ENCODE measurements at places on chromosomes 6 and 20.
A peak's percentile ranks its signal among the peaks of the same experiment; 100 is the strongest.

GRCh38 chr6:81362246-81362645, 390.2 kb downstream of the TENT5A start:
- DNase-seq, result no peak

GRCh38 chr20:47875297-47876025, 90.2 kb upstream of the SULF2 start:
- no peak for DNase-seq

- DNase-seq, result peak; percentile 43
Observed at GRCh38 chr20:49386848-49387580, 95.5 kb downstream of the KCNB1 start.

- DNase-seq, result no peak
Observed at GRCh38 chr6:32602383-32602782, 12.7 kb upstream of the HLA-DRB1 start.

GRCh38 chr6:4920914-4921410, 82.9 kb downstream of the RPP40 start:
- no peak for DNase-seq

GRCh38 chr6:167154895-167155294, 2.9 kb downstream of the GPR31 start:
- no peak for DNase-seq

GRCh38 chr6:135286962-135287538, 105.9 kb downstream of the MYB start:
- DNase-seq, result no peak

DNA sequence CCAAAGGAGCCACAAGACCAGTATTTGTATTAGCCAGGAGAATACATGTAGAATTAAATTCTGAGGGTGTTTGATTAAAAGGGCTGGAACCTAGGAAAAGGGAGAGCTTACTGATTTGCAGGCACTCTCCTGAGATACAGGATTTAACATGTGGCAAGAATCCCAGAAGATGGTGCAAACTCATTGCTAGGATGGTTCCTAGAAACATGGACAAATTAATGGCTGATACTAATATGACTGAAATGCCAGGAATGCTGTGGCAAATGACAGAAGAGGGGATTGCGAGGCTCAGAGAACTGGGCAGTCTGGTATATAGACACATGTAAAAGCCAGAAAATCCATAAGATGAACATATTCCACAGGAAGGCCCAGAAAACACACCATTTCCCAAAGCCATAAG, 118.1 kb downstream of the RWDD2A start:
- no peak for DNase-seq

DNA sequence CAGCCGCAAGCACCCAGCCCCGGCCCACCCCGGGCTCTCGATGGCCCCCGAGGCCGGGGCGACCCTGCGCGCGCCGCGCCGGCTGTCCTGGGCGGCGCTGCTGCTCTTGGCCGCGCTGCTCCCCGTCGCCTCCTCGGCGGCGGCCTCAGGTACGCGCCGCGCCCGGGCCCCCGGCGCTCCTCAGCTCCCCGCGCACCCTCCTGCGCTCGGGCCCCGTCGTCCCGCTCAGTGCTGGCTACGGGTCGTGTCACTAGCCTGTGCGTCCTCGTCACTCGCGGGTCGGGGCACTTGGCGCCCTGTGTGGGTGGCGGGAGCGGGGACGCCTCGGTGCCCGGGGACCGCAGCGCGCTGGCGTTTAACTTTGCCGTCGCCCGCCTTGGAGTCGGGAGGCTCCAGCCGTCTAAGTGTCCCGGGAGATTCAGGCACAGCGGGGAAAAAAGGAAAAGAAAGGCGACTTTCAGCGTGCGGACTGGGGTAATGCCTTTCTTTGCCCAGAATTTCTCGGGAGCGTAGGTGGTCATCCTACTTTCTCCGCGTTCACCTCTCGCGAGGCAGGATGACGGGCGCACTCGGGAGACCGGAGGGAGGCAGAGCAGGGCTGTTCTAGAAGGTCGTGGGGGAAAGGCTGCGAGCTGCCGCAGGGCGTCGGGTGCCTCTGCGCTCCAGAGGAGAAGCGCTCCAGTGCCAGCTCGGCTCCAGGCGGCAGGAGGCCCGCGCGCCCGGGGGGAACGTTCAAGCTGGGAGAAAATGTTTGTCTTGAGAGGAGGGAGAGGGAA, 545 bp downstream of the FNDC1 start:
- no peak for DNase-seq

DNA sequence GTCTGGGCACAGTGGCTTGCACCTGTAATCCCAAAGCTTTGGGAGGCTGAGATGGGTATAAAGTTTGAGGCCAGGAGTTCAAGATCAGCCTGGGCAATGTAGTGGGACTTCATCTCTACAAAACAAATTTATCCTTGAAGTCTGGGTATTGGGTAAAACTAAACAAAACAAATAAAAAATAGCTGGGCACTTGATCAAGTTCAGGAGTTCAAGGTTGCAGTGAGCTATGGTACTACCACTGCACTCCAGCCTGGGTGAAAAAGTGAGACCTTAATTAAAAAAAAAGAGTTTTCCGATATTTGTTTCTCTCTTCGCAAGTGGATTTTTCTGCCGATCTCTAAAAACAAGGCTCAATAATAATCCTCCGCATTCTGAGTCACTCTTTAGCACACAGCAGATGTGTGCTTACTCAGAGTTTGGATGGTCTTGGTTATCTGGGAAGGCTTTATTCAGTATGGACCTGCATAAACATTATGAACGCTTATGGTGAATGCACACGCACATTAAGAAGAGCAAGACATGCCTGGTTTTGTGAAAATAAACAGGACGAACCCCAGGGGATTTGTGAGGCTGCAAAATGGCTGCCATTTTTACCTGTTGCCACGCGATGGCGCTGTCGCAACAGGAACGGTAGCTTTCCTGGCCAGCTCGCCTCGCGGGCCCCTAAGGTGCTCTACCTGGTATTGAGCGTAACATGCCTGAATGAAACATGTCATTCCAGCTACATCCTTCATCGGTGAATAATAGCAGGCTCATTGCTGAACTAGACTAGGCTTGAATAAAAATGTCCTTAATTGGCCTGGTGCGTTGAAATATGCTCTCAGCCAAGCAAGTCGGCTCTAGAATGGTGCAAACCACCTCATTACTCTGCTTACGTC, 6.0 kb downstream of the OPN5 start:
- DNase-seq, result no peak

- DNase-seq, result no peak
Observed at GRCh38 chr6:25579902-25580495, 72.0 kb upstream of the SCGN start.

- DNase-seq, result no peak
Observed at GRCh38 chr20:50193199-50193835, 2.7 kb downstream of the CEBPB start.

- DNase-seq, result no peak
Observed at GRCh38 chr6:56767892-56768531, 125.3 kb upstream of the DST start.

DNA sequence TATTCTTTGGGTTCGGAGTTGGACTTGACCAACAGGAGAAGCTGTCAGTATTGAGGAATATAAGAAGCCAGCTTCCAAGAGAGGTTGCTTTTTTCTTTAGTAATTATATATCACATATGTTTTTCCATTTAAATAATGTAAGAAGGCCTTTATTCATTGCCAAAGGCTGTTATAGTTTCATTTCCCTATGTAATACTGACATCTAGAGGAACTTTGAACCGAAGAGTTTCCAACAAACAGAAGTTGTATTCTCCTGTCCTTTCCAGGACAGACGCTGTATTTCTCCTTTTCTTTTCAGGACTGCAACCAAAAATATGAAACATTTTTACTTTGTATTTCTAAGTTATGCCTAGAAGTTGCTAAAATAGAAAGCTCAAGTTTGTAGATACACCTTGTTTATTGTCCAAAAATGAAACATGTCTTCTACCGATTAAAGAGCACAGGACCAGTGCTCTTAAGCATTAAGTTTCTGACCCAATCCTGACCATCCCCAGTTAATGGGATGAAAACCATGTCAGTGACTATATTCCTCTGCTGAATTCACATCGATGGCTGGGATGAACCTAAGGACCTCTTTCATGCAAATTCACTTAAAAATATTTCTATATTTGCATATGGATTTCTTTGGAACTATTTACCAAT, 55.1 kb downstream of the MYLK4 start:
- no peak for DNase-seq

DNA sequence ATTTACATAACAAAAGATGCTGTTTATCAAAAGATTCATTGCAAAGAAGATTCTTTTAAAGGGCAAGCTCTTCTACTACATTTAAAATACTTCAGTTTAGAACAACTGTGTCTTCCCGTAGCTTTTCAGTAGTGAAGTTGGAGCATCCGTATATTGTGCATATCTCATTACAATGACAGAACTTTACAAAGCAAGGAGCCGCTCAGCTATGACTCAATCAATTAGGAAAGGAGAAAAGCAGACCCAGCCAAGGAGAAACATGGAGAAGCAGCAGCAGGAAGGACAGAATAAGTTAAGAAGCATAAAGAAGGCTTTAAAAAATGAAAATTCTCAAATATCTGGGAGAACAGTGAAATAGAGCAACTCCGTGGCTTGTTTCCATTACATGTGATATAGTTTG, 132.6 kb upstream of the SMLR1 start:
- no peak for DNase-seq

- DNase-seq, result no peak
Observed at GRCh38 chr20:17696287-17696686, 3.5 kb upstream of the BANF2 start.

DNA sequence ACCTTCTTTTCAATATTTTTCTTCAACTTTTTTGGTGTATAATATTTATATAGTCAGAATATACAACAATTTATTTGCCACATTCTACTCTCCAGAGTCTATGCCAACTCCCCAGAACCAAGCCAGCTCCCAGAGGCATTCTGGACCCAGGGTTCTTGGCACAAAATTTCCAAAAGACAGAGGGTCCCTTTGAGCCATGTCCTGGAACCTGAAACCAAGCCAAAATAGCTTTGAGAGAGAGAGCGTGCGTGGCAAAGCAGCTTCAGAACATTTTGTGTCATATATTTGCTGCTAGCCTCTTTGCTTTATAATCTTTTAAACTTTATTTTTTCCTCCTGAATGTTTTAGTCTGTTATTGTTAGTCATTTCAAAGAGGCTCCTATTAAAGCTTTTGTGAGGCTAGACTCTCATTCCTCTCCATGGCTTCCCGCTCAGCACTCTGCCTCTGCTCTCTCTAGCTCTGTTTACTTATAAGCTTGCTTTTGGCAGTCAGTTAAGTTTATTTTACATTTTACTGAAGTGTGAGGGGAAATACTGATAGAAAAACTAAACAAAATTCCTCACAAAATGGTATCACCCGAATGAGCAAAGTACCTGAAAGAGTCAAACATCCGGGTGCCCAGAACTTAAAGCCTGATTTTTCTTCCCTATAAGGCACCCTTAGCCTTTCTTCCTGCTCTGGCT, 605.1 kb upstream of the ID4 start:
- no peak for DNase-seq

- no peak for DNase-seq
Observed at GRCh38 chr20:58554541-58554940, 39.3 kb upstream of the APCDD1L start.

- DNase-seq, result no peak
Observed at GRCh38 chr6:36720251-36721141, 22.9 kb downstream of the RAB44 start.

DNA sequence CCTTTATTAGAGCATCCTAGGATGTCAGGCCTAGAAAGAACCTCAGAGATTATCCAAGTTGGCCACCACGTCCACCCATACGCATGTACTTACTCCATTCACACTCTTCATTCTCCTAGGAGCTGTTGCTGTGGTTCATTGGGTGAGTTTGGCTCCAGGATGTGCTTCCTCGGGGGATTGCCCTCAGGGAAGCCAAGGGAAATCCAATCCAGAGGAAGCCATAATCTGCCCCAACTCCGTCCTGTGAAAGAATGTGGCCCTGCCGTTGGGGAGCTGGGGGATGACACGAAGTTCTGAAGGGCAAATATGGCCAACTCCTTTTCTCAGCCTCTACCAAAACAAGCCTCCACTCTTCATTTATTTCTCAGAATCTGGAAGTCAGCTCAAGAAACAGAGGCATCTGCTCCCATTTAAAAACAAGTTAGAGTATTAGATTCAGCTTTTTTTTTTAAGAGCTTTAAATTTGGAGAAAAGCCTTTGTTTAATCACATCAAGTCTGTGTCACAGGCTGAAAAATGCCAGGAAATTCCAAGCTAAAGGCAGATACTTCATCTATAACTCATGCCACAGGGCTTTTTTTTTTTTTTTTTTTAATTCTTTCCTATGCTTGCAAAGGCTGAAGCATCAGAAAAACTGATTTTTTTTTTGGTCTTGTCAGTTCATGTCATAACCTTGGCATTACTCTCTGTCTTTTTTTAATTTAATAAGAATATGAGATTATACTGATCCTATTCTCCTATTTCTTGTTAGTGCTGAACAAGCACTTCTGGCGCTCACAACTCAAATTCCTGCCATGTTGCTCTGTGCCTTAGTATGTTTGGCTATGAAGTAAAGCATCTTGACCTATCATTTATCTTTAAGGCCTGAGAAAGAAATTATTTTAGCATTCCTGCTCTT, 480.9 kb upstream of the MARCKS start:
- no peak for DNase-seq

DNA sequence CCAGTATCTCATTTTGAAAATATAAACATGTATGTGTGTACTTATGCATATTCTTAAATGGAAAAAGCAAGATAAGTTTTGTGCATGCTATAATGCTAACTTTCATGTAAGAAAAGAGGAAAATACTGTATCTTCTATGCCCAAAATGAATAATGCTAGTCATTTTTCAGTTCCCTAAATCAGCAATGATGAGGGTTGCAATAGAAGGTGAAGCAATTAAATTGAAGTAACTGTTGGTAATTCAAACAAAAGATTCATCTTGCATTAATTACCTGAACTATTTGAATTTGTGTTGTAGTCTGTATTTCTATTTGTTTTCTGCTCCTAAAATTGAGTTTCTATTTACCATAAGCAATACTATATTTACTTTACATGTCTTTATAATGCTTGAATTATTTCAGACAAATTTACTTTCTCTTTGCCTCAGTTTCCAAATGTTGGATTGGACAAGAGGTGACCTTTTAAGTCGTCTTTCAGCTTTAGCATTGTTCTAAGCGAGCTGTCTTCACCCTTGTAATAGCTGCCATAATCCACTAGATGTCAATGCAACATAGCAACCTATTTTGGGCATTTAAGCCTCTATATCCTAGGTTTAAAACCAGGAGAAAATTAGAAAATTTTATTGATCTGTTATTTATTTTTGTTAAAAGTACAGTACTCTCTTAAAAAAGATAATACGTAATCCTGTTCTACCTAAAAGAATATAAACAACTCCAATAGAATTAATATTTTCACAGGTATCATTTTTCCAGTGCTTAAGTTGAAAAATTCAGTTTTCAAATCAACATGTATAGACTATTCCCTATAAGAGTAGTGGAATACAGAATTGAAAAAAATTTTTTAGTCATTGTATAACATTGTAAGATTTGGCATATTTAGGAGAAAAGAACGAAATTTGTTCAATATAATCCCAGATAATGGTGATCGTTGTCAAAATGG, 52.3 kb upstream of the IFNGR1 start:
- DNase-seq, result no peak

GRCh38 chr6:137749696-137750211, 117.3 kb upstream of the TNFAIP3 start:
- DNase-seq, result no peak

- DNase-seq, result no peak
Observed at GRCh38 chr6:161238081-161238480, 35.8 kb downstream of the AGPAT4 start.

All from NCI-H187 treated with DMSO at 0.1 percent for 48 hours (cell line).